ENCODE measurements at places on chromosomes 13 and 19.

GRCh38 chr19:4889034-4889815, 13.5 kb downstream of the ARRDC5 start:
- no peak for DNase-seq

DNA sequence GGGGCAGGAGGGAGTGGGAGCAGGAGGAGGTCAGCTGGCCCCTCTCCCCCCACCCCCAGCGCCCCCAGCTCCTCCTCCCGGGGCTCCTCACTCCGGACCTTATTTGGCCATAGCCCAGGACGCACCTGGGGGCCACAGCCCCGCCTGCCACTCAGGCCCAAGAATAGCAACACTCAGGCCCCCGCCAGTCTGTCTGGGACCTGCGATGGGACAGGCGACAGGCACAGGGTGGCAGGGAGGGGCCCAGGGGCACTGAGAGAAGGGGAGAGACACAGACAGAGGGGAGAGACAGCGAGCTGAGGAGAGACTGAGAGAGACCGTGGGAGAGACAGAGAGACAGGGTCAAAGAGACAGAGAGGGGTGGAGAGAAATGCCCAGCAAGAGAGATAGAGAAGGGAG, 10.2 kb downstream of the JOSD2 start:
- DNase-seq, result no peak

- no peak for DNase-seq
These were observed 26.0 kb downstream of the TM9SF2 start for GRCh38 chr13:99527301-99527700.

DNA sequence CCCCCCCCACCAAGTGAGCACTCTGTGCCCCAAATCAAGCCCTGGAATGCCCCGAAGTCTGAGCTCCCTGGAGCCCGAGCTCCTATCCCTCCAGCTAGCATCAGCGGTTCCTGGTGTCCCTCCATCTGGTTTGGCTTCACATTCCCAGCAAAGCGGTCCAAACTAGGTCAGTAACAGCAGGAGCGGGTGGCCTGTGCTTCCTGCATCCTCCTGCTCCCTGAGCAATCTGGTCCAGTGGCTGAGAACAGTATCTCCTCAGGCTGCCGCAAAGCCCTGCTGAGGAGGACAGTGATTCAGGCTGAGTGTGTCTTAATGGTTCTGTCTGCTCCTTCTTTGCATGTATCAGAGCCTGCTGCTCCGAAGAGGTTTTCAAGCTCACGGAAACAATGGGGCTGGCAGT, 25.9 kb downstream of the RASL11A start:
- no peak for DNase-seq

DNA sequence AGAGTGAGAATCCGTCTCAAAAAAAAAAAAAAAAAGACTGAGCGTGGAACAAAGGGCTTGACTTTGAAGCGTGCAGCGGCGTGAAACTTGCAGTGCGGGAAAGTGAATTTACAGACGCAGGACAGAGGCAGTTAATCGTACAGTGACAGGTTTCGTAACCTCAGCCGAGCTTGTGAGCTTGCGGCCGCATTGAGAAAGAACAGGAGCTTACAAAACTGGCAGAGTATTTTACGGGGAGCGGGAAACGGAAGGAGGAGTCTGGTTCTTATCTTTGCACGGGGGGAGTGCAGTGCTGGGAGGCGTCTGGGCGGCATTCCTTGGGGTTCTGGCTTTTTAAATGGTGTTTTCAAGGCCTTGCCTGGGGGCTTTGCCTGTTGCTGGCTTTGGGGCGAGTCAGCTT, 6.0 kb upstream of the BSG start:
- no peak for DNase-seq

DNA sequence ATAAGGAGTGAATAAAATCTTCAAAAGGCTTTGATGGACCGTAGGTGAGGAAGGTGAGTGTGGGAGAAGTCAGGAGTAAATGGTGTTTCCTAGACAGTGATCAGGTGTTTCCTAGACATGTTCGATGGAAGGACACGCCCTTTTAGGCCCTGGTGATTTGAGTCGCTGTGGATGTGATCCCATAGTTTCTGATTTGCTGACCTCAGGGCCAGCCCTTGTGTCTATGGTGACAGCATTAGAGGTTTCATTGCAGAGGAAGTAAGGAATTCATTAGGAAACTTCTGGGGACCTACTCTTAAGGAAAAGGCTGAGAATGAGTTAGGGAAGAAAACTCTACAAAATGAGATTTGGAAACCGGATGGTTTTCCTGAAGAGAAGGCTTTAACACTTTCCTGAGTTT, 31.5 kb upstream of the RNF113B start:
- DNase-seq, result no peak

DNA sequence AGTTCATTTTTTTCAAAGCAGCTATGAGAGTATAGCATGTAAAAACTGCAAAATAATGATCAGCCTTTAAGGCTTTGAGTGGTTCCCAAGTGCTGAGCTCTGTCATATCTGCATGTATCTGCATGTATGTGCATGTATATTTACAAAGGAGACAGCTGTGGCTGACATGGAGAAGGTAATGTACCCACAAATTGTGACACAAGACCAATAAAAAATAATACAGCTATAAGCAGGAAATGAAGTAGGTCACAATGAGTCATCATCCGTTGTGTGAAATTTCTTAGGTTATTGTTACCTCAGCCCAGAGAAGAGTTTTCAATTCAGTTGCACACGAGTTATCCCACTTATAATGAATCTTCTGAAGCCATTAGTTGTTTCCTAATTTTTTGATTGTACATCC, 60.9 kb upstream of the MED4 start:
- DNase-seq, result peak; percentile 71

DNA sequence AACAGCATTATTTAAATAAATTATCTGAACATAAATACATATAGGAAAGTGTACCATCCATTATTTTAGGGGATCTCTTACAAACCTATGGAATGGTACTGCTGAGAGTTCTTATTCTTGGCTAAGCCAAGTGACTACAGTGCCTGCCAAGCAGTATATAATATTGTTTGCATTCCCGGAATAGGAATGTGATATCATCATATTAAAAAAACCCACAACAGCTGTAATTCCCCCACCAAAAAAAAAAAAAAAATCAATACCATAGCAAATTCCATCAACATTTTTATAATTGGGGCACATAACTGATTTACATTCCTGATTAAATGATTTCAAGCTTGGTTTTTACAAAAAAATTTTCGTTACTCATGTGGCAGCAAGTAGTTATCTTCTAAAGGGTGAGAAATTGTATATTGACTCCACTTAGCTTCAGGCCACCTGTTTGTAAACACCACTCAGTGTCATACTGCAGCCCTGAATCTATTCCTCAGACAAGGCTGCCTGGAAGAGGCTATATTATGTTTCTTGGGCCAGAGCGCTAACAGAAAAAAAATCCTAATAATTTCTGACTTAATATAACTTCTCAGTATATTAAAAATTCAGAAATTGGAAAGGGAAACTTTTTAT, 278.1 kb downstream of the DNAJC15 start:
- no peak for DNase-seq

DNA sequence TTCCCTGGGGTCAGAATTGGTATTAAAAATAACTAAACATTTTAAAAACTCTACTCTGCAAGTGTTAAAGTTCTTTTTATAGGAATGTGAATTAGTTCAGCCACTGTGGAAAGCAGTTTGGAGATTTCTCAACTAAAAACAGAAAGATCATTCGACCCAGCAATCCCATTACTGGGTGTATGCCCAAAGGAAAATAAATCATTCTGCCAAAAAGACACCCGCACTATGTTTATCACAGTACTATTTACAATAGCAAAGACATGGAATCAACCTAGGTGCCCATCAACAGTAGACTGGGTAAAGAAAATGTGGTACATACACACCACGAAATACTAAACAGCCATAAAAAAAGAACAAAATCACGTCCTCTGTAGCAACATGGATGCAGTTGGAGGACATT, 657 bp upstream of the THSD1 start:
- DNase-seq, result no peak

- DNase-seq, result no peak
These were observed 46.8 kb upstream of the SACS start for GRCh38 chr13:23480324-23480723.

- DNase-seq, result no peak
These were observed 13.1 kb upstream of the MZF1 start for GRCh38 chr19:58586133-58586765.

DNA sequence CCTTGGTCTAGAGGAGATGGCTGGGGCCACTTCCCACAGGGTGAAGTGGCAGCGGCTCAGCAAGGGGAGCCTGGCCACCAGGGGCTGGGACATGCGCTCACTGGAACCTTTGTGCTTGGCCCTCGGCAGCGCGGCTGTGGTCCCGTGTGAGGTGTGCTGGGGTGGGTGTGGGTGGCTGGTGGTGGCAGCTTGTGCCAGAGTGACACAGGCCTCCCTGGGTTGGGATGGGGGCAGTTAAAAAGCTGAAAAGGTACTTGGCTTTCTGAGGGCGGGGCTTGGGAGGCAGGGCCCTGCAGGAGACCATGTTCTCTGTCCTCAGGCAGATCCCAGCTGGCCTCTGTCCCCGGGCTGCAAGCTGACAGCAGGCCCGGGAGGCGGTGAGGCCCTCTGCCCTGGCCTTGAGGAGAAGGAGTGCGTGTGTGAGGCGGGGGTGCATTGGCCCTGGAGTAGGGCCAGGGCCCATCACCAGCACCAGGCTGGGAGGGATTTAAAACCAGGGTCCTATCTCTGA, 17.3 kb downstream of the MPND start:
- no peak for DNase-seq

GRCh38 chr19:11377756-11378155, 3.3 kb downstream of the SWSAP1 start:
- DNase-seq, result no peak

DNA sequence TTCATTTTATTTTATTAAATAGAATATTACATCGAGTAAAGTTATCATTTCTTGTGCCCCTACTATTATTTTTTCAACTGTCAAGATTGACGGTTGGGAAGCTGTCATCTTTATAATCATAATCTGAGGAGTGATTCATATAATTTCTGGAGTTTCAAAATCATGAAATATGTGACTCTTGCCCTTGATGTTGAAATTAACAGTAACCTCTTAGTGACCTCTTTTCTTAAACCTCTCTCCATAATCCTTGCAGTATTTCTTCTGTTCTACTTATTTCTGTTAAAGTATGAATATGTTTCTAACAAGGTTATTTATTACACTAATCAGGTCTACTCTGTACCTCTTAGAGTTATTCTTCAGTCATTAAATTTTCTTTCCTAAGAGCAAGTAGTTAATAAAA, 663.8 kb downstream of the LIG4 start:
- DNase-seq, result no peak

- no peak for DNase-seq
These were observed 39.6 kb downstream of the ATP11A start for GRCh38 chr13:112729408-112729807.

GRCh38 chr19:6519289-6519688, 11.5 kb upstream of the TNFSF9 start:
- peak; percentile 62 for DNase-seq

DNA sequence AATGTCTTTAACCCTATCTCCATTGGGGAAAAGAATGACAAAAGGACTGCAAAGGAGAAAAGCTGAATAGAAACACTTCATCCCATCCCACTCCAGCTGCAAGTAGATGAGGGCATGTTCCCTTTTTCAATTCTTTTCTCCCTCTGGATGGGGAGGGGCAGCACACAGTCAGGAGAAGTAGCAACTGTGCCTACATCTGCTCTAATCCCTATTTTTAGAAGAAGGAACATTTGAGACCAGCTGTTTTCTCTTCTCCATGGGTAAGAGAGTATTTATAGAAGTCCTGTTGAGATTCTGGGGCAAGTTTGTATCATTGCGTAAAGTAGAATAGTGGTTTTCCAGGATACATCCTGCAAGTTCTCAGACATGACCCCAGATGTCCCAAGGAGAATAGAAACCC, 9.3 kb upstream of the GTF3A start:
- no peak for DNase-seq

- DNase-seq, result no peak
These were observed 926.8 kb upstream of the MIR17HG start for GRCh38 chr13:90420683-90421082.

DNA sequence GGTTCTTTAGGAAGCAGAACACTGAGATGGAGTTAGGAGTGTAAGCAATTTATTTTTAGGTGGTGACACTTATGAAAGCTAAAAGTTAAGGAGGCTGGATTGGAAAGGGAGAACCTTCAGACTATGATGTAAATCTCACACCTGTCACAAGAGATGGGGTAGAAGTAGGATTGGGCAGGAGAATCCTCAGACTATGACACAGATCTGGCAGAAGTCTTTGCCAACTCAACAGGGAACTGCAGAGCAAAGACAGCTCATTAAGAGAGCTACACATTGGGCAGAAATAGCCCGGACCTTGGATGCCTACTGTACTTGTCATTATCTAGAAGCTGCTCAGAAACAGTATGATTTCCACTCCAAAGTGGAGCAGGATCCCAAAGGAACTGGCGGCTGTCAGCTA, 134.4 kb downstream of the DNAJC15 start:
- DNase-seq, result no peak

DNA sequence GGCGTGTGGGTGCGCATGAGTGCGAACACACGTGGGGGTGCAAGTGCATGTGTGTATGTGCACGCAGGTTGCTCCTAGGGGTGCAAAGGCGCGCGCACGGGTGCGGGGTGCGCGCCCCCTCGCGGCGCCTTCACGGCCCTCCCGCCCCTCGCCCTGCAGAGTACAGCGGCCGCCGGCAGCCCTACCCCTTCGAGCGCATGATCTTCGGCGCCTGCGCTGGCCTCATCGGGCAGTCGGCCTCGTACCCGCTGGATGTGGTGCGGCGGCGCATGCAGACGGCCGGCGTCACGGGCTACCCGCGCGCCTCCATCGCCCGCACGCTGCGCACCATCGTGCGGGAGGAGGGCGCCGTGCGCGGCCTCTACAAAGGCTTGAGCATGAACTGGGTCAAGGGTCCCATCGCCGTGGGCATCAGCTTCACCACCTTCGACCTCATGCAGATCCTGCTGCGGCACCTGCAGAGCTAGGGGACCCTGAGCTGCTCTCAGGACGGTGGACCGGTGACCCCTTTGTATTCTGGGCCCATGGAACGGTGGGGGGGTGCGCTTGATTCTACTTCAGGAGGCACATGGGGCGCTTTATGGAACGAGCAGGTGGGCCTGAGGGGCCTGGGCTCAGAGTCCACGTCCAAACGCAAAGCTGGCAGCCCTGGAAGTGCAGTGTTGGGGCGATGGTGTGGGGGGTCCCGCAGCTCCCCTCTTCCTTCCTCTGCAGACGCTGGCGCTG, 27.7 kb downstream of the TMEM161A start:
- DNase-seq, result no peak

GRCh38 chr19:51006406-51006805, 5.0 kb upstream of the KLK8 start:
- no peak for DNase-seq

GRCh38 chr19:12015753-12016116, 19.7 kb downstream of the ZNF433 start:
- DNase-seq, result no peak

GRCh38 chr19:6273701-6274601, 5.8 kb downstream of the MLLT1 start:
- no peak for DNase-seq

DNA sequence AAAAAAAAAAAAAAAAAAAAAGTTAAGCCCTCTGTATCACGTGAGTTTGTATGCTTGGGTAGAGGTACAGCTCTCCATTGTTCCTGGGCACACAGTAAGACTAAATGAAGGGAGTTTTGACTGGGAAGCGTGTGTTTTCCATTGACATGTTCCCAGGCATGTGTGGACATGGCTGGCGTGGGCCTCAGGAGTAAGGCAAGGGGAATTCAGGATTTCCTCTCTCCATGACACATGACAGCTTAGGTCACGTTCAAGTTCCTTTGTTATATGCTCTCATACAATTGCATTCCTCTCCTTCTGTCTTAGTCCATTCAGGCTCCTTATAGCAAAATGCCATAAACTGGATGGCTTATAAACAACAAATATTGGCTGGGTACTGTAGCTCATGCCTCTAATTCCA, 17.1 kb upstream of the MAP3K10 start:
- DNase-seq, result no peak

- no peak for DNase-seq
These were observed 206.8 kb upstream of the TMTC4 start for GRCh38 chr13:100881291-100881864.

Measured in activated CD4-positive, alpha-beta T cell treated with anti-CD3 and anti-CD28 coated beads, Interleukin-2, Interleukin-4, amounts not matched to agents 100 ng/mL and 50 ng/mL, durations not matched to agents 16 hours and 8 hours (primary cell).